ENCODE measurements at places on chromosomes 1 and 21.
A peak's percentile ranks its signal among the peaks of the same experiment; 100 is the strongest.

- peak; percentile 5 for DNase-seq
Observed at GRCh38 chr1:163737261-163737660, 415.5 kb downstream of the NUF2 start.

DNA sequence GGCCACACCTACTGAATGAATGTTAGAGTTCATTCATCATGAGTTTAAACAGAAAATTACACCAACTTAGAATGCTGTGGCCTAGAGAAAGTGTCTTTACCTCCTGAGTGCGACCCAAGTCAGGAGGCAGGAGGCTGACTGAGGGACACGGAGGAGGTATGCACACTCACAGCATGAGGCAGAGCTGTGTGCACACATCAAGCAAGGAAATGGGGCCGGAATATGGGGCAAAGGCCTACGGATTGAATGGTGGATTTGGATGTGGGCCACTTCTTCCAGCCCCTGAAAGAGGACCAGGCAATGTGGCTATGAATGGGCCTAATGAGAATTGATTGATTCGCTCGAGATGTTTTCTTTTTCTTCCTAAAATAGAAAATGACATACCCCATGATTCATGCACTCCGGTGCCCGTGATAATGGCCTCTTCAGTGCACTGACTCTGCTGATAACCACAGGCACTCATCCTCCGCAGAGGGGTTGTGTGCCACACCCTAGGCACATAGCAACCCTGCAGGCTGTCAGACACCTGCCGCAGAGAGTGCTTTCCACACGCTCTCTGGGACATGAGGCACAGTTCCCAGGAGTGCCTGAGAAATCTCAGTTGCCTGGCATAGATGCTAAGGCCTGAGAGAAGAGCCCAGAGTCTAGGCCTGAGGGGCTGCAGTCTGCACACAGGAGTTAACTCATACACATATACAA is 155.5 kb downstream of the GLUL start:
- DNase-seq: no peak

DNA sequence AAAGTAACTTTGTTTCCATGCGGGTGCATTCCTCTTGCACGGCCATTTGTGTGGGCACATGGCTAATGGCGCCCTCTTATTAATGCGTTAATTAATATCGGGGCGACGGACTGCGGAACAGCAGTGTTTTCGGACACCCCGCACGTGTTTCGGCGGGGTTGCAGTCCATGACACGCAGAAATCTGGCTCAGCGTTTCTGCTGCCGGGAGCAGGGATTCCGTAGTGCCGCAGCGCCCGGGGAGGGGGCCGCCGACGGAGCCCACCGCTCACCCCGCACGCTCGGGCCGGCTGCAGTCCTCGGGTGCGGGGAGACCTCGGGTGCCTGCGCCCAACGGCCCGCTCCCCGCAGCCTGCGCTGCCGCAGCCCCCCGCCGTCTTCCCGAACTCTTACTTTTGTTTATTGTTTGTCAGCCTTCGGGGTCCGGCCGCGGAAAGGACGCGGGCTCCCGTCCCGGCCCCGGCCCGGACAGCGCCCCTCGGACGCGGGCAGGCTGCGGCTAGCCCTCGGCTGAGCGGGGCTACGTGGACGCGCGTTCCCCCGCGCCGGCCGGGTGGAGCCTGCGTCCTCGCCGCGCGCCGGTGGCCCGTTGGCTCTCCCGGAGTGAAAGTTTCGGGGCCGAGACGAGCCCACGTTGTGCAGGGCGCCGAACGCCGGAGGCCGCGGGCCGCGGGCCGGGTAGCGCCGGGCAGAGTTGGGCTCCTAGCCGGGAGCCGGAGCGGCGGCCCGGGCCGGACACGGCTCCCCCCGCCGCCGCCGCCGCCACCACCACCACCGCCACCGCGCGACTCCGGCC is 849 bp downstream of the NFIA start:
- peak; percentile 32 for DNase-seq

- peak; percentile 25 for DNase-seq
Observed at GRCh38 chr1:184387069-184387475, 243 bp downstream of the C1orf21 start.

DNA sequence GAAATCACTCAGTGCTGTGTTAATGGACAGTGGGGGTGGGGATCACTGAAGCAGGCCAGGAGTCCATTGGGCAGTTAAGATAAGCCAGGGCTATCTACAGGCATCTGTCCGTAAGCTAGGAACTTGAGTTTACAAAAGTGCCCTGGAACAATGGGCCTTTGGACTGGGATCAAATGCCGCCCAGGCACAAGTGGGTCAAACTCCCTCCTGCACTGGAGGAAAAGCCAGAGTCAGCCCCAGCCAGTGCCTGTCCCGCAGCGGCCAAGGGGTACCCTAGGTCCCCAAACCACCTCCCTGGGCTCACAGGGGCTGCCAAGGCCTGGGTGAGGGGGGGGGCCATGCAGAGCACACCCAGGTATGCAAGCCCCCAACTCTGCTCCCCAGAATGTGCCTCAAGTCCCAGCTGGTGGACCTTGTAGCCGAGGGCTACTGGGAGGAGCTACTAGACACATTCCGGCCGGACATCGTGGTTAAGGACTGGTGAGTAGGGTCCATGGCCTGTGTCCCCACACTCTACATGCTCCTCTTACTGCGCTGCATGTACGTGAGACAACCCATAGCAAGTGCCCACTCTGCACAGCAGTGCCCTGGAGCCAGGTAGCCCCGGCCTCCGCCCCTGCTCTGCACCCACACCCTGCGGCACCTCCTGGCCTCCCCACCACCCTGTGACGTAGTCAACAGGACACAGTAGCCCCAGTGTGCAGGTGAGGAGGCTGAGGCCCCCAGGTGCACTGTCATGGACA is 7.7 kb downstream of the FBXO6 start:
- DNase-seq: no peak

DNA sequence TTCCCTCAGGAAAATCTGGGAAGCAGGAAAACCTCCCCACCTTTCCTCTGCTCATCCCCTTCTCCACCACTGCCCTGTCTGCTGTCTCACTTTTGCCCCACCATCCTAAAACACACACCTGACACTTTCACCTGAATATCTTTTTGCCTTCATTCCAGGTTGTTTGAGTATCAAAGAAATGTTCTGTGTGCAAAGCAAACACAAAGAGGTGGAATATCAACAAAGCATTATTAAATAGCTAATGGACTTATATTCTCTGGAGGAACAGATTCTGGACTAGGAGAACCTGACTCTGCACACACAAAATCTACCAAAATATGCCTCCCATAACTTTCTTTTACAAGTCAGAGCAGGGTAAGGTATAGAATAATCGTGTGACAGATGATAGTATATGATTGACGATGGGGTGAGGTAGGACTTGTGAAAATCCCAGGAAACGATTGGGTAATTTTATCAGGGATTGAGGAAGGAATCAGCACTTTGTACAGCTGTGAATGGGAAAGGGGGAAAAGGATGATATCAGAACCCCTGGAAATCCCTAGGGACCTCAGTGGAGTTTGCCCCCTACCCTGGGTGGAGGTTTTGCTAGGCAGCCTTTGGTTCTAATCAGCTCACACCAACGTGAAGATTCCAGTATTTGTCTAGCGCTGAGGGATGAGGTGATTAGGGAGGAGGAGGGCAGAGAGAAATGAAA is 87.7 kb downstream of the PROX1 start:
- DNase-seq: no peak

GRCh38 chr1:64495878-64496277 is 25.9 kb downstream of the CACHD1 start:
- no peak for DNase-seq

DNA sequence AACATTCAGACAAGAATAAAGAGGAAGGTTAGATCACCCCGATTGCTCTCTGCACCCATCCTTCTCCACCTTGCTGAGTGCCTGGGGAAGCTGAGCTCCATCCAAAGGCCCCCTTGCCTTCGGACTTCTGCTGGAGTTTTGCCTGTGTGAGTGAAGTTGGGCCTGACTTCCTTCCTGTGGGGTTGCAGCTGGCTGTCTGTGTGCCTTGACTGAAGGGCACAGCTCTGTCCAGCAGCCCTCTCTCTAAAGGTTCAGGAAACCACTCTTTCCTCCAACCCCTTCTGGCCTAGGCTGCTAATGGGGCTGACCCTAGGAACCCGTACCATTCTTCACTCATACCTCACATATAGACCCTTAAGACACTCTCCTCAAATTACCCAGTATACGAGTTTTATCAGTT is 173.4 kb upstream of the HMCN1 start:
- DNase-seq: no peak

DNA sequence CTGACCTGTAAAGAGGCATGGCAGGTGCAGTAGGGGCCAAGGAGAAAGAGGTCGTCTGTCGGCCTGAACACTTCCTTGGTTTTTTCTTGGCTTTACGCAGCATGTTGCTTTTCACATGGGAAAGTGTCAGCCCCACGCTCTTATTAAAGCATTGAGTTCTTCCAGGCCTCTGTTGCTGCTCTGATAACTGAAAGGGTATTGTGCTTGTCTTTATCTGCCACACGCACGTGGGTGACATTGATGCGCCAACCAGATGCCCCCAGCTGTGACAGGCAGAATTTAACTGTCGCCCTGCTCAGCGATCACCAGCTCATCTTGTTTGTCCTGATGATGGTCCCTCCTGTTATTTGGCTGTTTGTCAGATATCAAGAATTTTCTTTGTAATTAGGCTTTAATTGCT is 76.5 kb downstream of the GALNT2 start:
- no peak for DNase-seq

DNA sequence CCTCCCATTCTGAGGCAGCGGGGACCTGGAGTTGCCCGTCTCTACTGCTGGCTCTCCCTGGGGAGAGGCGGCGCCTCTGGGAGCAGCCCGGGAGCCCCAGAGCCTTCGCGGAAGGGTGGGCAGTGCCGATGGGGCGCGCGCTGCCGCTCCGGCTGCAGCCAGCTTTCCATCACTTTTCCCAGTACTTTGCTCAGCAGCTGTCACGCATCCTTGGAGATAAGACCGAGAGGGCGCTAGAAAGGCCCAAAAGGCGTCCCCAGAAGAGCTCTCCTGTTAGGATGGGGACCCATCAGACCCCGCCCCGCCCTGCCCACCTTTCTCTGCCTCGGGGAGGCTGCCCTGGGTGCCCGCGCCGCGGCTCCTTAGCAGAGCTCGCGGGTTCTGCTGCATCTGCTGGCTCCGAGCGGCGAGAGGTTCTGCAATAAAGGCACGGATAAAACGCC is 534 bp downstream of the KCNH1 start:
- DNase-seq: peak; percentile 52

- DNase-seq: no peak
Observed at GRCh38 chr1:42937836-42938644, 20.6 kb downstream of the SLC2A1 start.

DNA sequence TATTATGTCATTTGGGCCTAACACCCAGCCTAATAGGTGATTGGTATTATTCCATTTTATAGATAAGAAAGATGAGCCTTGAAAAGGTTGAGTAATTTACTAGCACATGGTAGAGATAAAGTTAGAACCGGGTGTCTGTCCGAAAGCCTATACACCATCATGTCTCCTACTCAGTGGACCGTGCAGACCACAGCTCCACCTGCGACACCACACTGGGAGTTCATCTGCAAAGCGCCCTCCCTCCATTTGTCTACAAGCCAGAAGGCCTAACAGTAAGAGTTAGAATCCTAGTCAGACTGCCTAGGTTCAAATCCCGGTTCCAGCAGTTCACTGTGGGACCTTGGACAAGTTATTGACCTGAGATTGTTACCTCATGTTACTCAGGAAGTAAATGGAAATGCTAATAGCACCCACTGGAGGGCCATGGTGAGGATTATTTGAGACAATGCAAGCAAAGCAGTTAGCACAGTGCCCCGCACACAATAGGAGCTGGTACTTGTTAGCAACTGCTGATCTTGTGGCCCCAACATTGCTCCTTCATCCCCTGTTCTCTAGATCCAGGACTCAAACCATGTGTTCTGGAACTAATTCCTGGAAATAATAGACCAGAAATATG is 20.5 kb downstream of the ARMH1 start:
- DNase-seq: no peak

GRCh38 chr1:101451888-101452287 is 215.1 kb downstream of the S1PR1 start:
- DNase-seq: no peak

GRCh38 chr1:59298710-59299346 is 1.9 kb downstream of the FGGY start:
- DNase-seq: peak; percentile 82

- DNase-seq: no peak
Observed at GRCh38 chr1:8358897-8359616, 41.1 kb downstream of the SLC45A1 start.

DNA sequence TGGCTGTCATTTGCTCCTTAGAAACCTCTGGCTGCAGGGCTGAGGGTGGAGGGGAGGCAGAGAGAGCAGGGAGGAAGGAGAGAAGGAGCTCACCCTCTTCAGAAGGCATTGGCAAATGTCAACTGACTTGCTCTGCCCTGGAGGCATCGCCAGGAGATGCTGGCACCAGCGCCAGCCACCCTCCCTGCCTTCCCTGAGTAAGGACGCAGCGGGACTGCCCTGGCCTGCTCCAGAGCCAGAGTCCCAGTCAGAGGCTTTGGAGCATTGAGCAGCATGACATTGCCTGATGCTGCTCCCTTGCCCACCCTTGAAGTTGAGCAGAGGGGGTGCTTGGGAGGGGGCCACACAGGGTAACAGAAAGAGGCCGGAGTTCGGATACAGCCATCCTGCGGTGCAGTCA is 62.3 kb downstream of the DISP3 start:
- DNase-seq: no peak

DNA sequence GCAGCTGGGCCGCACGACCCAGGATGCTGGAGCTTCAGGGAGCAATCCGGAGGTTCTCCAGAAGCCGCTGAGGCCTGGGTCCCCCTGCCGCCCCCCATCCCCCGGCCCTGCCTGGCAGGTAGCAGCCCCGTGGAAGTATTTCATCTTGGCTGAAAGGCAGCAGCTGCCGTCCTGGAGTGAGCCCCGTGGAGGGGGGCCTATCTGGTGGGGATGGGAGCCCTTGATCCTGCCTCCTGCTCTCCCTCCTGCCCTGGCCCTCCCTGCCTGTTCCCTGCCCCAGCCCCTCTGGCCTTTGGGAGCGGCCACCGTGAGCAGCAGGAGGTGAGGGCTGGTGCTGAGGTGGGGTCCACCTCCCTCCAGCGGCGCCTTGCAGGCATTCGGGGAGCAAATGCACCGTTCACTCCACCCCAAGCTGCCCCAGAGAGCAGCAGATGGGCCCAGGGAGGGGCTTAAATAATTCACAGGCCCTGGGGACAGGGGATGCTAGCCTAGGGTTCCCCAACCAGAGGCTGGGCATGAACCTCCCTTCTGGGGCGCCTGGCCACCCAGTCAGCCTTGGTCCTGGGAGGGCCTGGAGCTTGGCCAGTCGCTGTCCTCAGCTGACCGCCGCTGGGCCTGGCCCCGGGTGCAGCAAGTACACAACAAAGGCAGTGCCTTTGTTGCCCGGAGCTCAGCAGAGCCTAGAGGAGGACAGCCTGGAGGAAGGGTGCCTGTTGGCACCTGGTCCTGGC is 23.7 kb upstream of the PLCH2 start:
- peak; percentile 8 for DNase-seq

GRCh38 chr1:178484698-178485225 is 12.0 kb downstream of the CLEC20A start:
- DNase-seq: no peak

- DNase-seq: no peak
Observed at GRCh38 chr1:150236614-150237100, 745 bp upstream of the ANP32E start.

- no peak for DNase-seq
Observed at GRCh38 chr21:44805226-44805625, 3.6 kb upstream of the UBE2G2 start.

- no peak for DNase-seq
Observed at GRCh38 chr21:17759511-17760178, 59.5 kb downstream of the C21orf91 start.

- no peak for DNase-seq
Observed at GRCh38 chr1:216731562-216731961, 8.3 kb upstream of the ESRRG start.
